Activated CD4-positive, alpha-beta T cell treated with anti-CD3 and anti-CD28 coated beads, Interleukin-2, amount 50 U/mL, for 48 hours (primary cell): ENCODE measurements at places on chromosomes 2 and 18.

GRCh38 chr18:58309610-58310239 lies 265.7 kb downstream of the NEDD4L start:
- DNase-seq, result no peak

DNA sequence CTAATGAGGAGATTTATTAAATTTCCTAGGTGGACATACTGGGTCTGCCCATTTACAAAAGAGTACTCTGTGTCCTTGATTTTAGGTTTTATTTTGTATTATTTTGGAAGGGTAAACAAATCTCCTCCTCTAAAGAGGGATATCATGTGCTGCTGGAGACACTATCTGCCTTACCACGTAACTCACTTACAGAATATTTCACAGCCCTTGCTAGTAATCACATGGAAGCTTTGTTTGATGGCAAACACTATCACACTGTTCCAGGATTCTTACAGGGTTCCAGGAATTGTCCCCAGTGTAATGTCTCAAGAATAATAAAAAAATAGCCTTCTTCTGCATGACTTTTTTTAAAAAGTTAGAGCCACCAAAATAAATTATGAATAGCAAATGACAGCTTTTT lies 29.2 kb upstream of the ACVR1C start:
- no peak for DNase-seq

DNA sequence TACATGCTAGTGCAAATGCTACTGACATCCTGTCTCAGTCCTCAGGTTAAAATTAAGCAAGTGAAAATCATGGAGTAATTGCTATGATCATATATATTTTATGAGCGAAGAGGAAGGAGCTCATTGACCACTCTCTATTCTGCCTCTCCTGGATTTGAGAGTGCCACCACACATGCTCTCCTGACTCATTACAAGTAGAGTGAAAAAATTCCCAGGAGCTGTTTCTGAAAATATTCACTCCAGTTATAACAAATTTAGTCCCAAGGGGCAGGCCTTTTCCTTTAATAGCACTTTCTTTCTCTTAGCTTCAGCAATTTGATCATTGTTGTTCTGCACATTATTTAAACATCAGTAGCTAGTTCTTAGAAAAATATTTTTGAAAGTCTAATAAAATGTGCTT lies 155.0 kb upstream of the MAPRE2 start:
- no peak for DNase-seq

DNA sequence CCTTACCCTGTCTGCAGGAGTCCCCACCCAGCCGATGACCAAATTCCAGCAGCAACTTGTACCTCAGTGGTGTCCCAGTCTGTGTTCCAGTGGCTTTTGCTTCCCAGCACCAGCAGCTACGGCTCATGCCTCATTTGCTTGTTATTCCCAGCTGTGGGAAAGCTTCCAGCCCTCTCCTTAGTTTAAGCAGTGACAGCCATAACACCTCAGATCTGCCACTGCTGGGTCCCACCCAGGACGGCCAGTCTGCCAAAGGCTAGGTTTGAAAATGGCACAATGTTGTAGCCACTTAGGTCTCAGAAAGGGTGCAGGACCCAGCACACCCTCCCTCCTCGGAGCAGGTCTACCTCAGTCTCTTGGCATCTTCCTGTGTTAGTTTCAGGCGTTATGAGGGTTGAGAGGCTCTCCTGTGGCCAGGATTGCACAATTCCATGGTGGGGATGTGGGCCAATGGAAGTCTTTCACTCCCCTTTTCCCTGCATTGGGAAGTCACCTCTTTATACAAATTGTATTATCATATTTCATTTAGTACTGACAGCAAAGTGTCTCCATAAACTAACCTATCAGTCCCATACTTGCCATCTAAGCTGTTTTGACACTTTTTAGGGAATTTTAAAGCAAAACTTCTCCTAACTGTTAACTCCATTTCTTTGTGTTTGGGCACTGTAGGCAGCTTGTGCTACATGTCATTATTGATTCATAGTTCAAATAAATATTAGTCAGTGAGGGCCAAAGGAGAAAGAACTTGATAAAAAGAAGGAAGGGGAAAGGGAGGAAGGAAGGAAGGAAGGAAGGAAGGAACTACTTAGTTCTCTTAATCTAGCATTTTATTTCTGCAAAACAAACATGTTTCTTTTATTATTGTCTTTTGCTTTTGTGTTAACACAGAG lies 62.9 kb upstream of the FAM110C start:
- no peak for DNase-seq

DNA sequence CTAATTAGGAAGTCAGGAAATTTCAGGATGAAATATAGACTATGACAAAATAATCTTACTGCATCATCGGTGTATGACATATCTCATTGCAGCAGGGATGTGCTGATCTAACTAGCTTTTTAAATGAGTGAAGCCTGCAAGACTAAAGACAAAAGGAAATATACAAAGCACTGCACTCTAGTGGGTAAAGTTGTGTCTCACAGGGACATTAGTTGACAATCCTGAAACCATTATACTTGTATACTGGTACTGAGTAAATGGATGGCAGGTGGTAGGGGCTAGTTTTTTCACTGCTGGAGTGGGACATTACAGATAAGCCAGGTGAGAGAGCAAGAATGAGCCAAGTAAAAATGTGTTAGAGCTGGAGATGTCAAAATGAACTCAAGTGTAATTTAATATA lies 317.5 kb upstream of the RAB6C start:
- DNase-seq, result no peak

GRCh38 chr2:110858993-110859701 lies 126.8 kb downstream of the ACOXL start:
- DNase-seq, result no peak

DNA sequence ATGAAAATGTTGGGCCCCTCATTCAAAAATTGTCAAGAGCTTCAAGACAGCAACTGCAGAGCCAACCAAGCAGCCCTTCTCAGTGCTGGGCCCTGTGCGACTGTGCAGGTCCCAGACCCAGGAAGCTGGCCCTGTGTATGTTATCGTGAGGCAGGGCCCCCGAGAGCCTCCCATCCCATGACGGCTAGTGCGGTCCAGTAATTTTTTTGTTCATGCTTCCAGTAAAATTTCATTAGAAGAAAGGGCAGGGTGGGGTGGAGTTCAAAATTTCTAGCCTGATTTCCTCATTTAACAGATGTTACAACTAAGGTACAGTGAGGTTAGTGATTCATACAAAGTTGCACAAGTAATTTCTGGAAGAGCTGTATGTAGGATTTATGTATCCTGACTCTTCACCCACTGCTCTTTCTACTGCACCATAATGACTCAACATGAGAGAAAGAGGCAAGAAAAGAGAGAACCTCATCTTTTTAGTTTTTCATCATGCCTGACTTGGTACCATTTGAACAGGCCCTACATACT lies 105.5 kb downstream of the ZEB2 start:
- DNase-seq, result peak; percentile 23

GRCh38 chr18:9663377-9663776 lies 44.7 kb upstream of the RAB31 start:
- DNase-seq, result no peak

DNA sequence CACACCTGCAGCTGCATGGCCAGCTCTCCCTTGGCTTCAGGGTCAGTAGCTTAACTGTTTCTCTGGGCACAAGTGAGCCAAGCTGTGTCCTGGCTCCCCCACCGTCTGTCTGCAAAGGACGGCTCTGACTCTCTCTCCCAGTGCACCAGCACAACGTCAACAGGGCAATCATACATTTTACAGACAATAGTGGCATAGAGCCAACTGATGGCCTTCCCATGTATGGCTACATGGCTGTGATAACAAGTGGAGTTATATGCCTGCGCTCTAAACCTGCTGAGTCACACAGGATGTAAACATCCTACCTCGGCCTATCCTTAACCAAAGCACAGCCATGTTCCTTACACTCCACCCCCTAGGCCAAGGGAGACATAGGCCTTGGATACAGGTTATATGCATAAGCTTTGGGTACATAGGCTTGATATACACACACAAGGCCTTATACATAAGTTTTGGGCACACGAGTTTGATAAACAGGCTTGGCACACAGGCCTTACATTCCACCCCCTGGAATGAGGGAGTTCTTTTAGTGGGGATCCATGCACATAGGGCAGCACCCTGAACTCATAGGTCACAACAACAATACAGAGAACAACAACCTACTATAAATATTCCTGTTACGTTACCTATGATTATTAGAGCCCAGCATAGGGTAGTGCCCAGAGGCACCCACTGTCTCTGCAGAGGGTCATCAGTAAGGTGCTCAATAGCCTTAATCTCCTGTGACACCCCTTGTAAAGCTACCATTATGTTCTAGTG lies 17.7 kb downstream of the PHOSPHO2 start:
- DNase-seq, result no peak

- DNase-seq, result no peak
These were observed 91.5 kb upstream of the BCL11A start for GRCh38 chr2:60644951-60645350.

- no peak for DNase-seq
These were observed 679.7 kb downstream of the METTL4 start for GRCh38 chr18:1891641-1892040.

DNA sequence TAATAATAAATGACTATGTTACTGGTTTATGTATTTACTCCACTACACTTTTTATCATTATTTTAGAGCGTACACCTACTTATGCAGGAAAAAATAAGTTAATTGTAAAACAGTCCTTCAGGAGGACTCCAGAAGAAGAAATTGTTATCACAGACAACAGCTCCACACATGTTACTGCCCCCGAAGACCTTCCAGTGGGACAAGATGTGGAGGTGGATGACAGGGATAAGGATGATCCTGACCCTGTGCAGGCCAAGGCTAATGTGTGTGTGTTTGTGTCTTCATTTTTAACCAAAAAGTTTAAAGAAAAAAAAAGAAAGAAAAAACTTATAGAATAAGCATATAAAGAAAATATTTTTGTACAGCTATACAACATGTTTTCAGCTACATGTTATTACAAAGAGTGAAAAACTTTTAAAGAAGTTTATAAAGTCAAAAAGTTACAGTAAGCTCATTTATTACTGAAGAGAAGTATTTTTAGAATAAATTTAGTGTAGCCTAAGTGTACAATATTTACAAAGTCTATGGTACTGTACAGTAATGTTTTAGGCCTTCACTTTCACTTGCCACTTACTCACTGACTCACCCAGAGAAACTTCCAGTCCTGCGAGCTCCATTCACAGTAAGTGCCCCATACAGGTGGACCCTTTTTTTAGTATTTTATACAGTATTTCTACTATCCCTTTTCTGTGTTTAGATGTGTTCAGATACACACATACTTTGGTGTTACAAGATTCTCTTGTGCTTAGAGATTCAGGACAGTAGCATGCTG lies 7.5 kb downstream of the TGFBRAP1 start:
- no peak for DNase-seq

DNA sequence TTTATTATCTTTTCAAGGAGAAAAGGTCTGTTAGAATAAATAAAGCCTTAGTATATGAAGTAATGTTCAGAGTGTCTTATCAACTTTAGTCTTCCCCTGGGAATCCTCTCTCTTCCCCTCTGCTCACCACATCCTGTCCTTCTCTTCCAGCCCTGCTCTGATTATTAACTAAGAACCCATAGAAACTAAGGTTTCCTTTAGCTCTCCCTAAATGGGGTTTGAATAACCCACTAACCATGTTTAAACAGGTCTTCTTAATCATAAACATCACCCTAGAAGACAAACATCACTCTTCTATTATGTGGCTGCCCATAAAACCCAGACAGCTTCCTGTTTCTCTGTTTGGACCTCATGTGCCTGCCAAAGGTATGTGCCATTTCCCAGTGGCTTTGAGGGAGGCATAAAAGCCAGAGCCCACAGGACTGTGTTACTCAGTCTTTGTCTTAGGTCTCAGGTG lies 50.1 kb downstream of the SLC14A1 start:
- no peak for DNase-seq

DNA sequence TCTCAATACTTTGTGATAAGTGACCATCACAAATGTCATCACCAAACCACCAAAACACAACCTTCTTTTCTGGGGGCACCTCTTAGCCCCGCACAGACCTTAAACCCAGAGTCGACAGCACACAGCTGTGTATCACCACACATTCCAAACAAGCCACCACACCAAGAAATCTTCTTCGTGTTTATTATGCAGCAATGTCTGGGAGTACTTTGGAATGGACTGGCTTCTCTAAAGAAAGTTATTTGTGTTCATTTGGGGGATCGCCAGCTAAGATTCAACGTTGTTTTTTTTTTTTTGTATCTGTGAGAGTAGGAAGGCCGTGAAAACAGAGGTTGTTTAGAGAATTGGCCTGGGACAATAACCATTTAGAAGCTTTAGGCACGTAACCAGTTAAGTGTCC lies 1.1 kb upstream of the MTA3 start:
- DNase-seq, result no peak

GRCh38 chr2:158079672-158080071 lies 22.0 kb upstream of the UPP2 start:
- DNase-seq, result no peak

- DNase-seq, result no peak
These were observed 137.9 kb downstream of the KLHL29 start for GRCh38 chr2:23522726-23523372.

DNA sequence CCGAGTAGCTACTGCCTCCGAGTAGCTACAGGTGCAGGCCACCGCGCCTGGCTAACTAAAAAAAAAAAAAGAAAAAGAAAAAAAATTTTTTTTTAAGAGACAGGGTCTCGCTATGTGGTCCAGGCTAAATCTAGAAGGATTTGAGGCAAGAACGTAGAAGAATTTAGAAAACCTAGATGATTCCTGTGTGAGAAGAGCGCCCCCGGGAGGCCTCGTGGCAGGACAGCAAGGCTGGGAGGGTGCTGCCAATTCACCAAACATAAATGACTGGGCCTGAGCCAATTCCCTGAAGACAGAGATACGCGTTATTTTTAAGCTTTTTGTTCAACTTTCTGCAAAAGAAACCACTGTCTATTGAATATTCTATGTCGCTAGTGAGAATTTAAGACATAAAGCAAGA lies 90.1 kb upstream of the TGFA start:
- peak; percentile 41 for DNase-seq

- DNase-seq, result no peak
These were observed 104.9 kb downstream of the TRABD2A start for GRCh38 chr2:84776011-84776410.

DNA sequence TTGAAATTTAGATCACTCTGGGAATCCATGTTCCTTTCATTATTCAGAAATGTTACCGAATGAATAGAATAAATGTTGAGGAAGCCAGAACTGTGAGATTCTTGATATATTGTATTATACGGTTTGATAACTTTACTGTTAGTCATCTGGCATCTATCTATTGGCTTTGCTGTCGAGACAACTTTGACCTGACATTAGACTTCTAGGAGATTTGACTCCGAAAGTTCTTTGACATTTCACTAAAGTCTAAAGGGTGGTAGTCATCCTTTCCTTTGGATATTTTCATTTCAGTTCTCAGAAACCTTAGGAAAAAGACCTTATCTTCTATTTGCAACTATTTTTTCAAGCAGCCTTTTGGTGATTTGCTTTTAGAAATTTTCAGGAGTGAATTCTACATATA lies 1.9 kb downstream of the BMPR2 start:
- no peak for DNase-seq

GRCh38 chr2:180191432-180192124 lies 184.5 kb upstream of the CWC22 start:
- no peak for DNase-seq
